ENCODE measurements at places on chromosomes 13 and 19.

DNA sequence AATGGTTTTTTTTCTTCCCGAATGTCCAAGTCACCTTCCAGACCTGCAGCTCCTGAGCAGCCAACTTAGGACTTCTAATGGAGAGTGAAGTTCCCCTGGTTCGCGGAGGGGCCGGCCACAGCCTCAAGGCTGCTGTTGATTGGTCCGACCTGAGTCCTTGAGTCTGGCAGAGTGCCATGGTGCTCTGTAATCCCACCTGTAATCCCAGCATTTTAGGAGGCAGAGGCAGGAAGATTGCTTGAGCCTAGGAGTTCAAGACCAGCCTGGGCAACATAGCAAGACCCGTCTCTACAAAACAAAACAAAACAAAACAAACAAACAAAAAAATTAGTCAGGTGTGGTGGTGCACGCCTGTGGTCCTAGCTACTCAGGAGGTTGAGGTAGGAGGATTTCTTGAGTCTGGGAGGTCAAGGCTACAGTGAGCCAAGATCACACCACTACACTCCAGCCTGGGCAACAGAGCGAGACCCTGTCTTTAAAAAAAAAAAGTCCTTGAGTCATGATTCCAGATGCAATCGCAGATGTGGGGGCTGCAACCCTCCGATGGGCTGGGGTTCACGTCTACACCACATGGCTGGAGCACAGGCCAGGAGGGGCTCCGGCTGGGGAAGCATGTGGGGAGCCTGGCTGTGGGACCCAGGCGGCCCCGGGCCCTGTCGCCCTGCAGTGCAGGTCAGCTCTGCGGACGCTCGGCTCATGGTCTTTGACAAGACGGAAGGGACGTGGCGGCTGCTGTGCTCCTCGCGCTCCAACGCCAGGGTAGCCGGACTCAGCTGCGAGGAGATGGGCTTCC, 17.7 kb downstream of the HPN start:
- no peaks in the 10 kb centered on the region for H3K36me3 ChIP-seq
- no peak overlapping the region for H3K27ac ChIP-seq
- H3K27me3 ChIP-seq, result no peaks in the 10 kb centered on the region
- no peaks in the 10 kb centered on the region for H3K4me1 ChIP-seq
- DNase-seq, result no peak
- H3K4me3 ChIP-seq, result no peak overlapping the region

- H3K36me3 ChIP-seq, result no peaks in the 10 kb centered on the region
- H3K27ac ChIP-seq, result no peak overlapping the region
- DNase-seq, result no peak
- H3K4me1 ChIP-seq, result no peaks in the 10 kb centered on the region
- H3K27me3 ChIP-seq, result no peaks in the 10 kb centered on the region
These were observed 154.1 kb downstream of the PTPRS start for GRCh38 chr19:5186293-5187050.

DNA sequence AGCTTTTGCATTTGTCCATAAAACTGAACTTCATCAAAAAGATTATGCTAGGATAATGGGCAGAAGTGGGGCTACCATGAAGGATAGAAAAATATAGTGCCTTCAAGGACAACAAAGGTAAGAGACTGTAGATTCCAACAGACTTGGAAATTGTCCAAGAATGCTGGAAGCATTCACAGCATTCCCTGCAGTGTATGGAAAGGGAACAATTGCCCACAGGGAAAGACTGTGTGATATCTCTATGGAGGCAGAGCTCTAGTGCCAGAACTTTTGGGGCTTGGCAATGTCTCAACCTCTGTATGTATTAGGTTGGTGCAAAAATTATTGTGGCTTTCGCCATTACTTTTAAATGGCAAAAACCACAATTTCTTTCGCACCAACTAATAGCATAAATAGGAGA, 1598.8 kb upstream of the MIR17HG start:
- H3K27ac ChIP-seq, result no peak overlapping the region
- no peaks in the 10 kb centered on the region for H3K27me3 ChIP-seq
- DNase-seq, result no peak
- H3K4me1 ChIP-seq, result no peaks in the 10 kb centered on the region
- no peak overlapping the region for H3K4me3 ChIP-seq
- H3K36me3 ChIP-seq, result no peaks in the 10 kb centered on the region

- H3K4me3 ChIP-seq, result no peak overlapping the region
- H3K36me3 ChIP-seq, result no peaks in the 10 kb centered on the region
- H3K4me1 ChIP-seq, result no peaks in the 10 kb centered on the region
- DNase-seq, result peak; percentile 62
- no peak overlapping the region for H3K27ac ChIP-seq
These were observed 5.7 kb upstream of the ATF5 start for GRCh38 chr19:49923055-49924003.

DNA sequence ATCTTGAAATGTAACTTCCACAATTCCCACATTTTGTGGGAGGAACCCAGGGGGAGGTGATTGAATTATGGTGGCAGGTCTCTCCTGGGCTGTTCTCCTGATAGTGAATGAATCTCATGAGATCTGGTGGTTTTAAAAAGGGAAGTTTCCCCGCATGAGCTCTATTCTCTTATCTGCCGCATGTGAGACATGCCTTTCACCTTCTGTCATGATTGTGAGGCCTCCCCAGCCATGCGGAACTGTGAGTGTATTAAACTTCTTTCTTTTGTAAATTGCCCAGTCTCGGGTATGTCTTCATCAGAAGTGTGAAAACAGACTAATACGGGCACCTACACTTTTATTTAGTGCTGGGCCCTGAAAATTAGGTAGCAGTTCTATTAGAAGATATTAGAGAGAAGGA, 45.8 kb downstream of the TNFSF13B start:
- no peaks in the 10 kb centered on the region for H3K4me1 ChIP-seq
- no peaks in the 10 kb centered on the region for H3K27me3 ChIP-seq
- no peak overlapping the region for H3K4me3 ChIP-seq
- H3K36me3 ChIP-seq, result no peaks in the 10 kb centered on the region
- H3K27ac ChIP-seq, result no peak overlapping the region

DNA sequence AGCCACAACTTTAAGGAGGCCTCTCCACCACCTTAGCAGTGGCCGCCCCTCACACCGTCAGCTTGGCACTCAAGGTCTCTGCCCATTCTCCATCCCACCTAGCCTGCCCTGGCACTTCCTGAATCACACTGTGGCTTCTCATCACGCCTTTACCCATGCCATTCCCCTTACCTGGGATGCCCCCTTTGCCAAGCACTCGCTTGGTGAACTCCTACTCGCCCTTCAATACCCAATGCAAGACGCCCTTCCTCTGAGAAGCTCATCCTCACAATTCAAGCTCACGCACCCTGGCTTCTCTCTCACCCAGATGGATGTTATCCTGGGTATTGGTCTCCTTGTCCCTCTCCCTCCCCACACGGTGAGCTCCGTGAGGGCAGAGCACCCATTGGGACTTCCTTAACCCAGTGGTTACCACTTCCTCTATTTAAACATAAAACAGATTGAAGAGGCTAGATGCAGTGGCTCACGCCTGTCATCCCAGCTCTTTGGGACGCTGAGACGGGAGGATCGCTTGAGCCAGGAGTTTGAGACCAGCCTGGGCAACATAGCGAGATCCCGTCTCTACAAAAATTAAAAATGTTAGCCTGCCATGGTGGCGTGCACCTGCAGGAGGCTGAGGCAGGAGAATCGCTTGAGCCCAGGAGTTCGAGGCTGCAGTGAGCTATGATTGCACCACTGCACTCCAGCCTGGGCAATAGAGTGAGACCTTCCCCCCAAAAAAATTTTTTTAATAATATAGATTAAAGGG, 12.6 kb upstream of the SHD start:
- H3K4me3 ChIP-seq, result no peak overlapping the region
- no peak overlapping the region for H3K27ac ChIP-seq
- no peak for DNase-seq
- no peaks in the 10 kb centered on the region for H3K27me3 ChIP-seq

DNA sequence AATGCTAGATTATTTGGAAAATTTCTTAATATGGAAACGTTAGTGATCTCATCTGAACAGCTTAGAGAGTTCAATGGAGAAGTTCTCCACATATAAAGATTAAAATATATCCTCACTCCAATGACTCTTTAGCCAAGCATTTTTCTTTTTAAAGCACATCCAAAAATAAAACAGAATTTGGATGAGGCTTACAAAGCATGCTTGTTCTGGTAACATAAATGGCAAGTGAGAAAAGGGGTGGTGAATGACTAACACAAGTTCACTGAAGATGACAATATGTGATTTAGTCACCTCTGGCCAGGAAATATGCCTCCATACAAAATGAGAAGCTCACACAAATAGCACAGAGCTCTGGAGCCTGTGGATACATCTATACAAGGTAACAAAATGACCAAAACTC, 253.0 kb downstream of the PCDH20 start:
- DNase-seq, result no peak
- no peak overlapping the region for H3K27ac ChIP-seq
- no peak overlapping the region for H3K4me3 ChIP-seq
- no peaks in the 10 kb centered on the region for H3K36me3 ChIP-seq

DNA sequence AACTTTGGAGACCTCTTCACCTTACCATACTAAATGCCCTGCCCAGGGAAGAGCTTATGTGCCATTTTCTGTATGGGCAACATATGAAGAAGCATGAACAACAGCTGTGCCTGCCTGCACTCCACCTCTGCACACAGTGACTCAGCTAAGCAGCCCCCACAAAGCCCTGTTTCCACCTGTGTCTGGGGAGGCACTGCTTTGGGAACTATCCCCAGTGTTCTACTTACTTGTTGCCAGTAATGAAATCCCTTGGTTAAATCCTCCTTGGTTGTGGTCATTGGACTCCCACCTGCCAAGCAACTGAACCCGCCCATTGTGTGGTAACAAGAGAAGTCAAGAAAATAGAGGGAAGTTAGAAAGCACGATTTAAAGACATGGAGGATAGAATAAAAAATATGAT, 84.6 kb downstream of the NALCN start:
- DNase-seq, result no peak
- H3K4me1 ChIP-seq, result no peaks in the 10 kb centered on the region
- no peaks in the 10 kb centered on the region for H3K36me3 ChIP-seq

Data from Peyer's patch (tissue), 4 donors.